Activated naive CD4-positive, alpha-beta T cell (primary cell): ENCODE measurements at places on chromosomes 3 and 15.

DNA sequence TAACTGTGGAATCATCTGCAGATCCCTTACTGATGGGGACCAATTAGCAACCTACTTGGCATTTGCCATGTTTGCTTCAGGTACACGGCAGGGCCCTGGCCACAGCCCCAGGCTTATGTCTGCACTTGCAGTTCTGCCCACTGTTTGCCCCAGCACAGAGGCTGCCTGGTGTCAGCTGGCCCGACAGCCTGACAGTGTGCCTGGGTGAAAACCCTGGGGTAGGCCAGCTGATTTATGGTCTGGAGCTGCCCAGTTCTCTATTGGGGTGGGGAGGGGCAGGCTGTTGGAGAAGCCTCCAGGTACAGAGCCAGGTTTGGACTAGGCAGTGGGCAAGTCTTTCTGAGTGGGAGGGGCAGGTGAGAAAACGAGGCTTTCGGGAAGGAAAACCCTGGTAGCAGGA lies 11.2 kb upstream of the TGM5 start:
- no peak for DNase-seq

DNA sequence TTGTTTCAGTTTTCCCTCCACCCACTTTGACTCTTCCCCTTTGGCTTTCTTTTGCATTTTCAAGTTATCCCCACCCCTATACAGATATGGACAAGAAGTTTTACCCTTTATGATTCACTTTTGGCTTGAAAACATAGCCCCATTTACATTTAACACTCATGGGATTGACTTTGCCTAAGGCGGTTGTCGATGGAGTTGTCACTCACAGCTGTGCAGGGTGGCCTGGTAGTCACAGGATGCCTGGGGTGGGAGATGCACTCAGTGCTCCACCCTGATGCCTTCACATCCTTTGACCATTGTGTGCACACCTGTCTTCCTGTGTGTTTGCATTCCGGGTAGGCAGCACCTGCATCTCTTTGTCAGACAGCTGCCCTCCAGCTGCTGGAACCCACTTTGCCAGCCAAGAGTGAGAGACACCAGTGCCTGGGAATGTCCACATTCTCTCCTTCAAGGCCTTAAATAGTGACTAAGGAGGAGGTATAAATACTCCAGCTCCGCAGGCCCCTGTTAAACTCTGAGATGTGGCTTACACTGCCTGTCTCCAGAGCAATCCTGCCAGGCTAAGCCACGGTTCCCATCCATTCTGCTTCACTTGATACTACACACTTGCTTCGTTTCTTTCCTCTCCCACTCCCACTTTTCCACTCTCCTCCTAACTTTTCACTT lies 191.5 kb upstream of the SLC24A5 start:
- no peak for DNase-seq

DNA sequence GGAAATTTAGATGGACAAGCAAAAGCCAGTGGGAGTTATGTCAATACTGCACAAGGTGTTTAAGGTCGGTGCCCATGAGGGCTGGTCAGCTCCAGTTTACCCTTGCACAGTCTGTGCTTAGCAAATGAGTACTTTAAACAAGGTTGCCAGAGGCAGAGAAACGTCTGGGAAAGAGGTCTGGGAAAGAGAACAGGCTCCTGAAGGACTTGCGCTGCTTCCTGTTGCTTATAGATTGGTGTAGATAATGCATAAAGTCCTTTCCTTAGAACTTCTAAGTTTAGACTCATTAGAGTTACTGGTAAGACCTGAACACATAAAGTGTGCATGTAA lies 162.6 kb upstream of the P2RY1 start:
- DNase-seq: no peak

GRCh38 chr3:77571971-77572715 lies 532.2 kb downstream of the ROBO2 start:
- no peak for DNase-seq

DNA sequence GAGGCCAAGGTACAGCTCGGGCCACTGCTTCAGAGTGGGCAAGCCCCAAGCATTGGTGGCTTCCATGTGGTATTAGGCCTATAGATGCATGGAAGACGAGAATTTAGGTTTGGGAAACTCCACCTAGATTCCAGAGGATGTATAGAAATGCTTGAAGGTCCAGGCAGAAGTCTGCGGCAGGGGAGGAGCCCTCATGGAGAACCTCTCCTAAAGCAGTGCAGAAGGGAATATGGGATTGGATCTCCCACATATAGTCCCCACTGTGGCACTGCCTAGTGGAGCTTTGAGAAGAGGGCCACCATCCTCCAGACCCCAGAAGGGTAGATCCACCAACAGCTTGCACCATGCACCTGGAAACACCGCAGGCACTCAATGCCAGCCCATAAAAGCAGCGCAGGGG lies 48.1 kb upstream of the XXYLT1 start:
- no peak for DNase-seq

DNA sequence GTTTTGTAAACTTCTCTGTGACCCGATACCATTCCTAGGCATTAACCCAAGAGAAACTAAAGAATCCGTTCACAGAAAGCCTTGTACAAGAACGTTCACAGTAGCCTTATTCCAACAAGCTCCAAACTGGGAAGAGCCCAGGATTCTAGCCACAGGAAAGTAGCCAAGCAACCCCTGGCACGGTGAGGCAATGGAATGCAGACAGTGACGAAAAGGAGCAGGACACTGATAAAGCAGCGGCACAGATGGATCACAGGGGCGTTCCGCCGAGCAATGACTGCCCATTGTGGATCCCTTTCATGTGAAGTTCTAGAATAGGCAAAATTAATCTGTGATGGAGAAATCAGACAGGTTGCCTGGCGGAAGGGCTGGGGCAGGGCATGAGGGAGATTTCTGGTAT lies 198.7 kb upstream of the CHRNA7 start:
- DNase-seq: no peak

DNA sequence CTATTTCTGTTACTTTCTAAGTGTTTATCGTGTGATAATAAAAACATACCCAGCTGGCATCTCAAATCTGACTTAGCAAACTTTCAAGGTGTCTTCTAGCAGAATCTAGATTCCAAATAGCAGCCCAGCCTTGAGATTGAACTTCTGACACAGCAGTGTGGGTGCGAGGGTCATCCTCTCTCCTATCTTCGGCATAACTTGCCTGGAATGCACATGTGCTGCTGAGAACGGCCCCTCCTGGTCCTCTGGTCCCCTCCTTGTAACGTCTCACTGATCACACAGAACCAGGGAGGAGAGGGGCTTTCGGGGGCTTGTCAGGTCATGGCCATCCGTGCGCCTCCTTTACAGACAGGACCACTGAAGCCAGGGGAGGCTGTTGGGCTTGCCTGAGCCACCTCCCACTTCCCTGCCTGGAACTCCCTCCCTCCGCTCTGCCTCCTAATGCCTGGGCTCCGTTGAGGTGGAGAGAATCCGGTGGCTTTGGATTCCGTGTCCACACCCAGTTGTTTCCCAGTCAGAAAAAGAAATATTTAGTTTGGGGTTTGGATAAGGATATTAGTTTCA lies 344.4 kb upstream of the C2CD4B start:
- DNase-seq: no peak

GRCh38 chr15:59170295-59171066 lies 36.2 kb upstream of the LDHAL6B start:
- DNase-seq: no peak

DNA sequence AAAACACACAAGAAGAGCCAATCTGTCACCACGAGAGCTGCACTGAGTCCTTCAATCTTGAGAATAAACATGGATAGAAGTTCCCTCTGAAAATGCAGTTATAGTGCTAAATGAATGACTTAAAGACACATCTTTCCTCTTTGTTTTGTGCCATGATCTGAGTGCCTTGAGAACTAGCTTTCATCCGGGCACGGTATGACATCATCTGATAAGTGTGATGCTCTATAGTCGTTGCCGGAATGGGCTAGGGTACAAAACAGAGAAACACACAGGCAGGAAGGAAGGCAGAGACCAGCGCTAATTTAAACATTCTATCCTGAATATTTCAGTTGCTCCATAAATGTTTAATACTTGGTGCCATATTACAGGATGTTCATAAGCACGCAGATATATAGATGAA lies 146.5 kb downstream of the TNIK start:
- no peak for DNase-seq

- DNase-seq: no peak
Measured at GRCh38 chr3:178318340-178318739, 217.9 kb upstream of the KCNMB2 start.

GRCh38 chr15:54644796-54645195 lies 551.9 kb downstream of the RSL24D1 start:
- DNase-seq: no peak

DNA sequence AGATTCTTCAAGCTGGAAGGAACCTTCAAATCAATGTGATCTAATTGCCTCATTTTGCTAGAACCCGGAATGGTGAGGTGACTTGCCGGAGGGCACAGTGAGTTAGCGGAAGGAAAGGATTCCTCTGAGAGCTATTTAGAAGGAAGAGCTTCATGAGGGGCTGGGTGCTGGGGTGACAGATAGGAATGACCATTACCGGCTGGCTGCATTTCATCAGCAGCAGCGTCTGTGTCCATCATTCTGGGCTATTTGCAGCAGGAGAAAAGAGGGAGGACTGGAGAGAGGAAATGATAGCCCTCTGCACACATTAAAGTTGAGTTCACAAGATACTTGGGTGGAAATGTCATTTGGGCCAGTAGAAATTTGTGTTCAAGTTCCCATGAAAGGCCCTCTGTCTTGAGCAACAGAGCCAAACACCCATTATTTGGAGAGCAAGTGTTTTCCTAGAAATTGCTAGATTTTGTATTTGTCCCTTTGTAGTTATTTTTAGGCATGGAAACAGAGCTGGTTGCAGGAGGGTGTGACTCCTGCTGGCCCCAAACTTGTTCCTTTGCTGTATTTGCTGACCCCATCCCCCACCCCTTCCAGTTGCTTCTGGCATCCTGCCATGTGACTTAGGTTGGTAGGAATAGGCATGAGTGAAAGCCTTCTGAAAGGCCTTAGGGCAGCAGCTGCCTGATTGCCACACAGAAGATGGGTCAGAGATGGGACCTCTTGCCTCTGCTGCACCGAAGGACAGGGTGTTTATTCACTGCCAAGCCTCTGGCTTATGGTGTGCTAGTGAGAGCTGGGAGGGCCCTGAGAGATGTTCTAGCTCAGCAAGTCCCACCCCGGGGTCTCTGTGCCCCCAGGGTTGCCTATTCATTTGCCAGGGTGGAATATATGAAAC lies 87.5 kb upstream of the PLXNA1 start:
- no peak for DNase-seq

DNA sequence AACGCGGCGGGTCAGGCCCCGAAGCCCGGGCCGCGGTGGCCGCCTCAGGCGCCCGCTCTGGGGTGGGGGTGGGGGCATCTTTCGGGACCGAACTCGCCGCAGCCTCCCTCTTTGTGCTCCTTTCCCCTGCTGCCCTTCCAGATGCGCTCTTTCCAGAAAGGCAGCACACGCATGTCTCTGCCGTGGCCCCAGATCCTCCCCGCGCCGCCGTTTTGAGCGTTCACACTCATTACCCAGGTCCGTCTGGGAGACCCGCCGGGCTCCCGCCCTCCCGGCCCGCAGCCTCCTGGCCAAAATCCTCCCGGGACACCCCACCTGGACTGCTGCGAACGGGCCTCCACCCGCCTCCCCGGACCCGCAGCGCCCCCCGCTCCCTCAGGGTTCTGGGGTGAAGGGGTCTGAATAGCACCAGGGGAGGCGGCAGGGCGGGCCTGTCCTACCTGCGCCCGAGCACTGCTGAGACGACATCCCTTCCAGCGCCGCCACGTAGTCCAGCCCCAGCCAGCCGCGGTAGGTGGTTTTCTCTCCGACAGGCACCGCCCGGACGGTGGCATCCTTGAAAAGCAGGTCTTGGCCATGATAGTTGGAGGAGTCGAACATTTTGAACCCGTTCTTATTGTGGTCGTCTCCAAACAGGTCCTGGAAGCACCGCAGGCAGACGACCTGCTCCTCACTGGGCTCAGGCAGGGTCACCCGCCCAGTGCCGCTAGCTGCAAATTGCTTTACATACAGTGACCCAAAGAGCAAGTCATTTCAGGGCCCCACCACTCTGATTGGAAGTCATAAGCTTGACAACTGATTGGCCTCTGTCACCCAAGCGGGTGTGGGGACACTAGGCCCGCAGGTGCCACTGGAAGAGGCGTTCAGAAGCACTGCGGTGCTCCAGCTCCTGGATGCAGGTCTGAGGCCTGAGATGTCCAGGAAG lies 25.9 kb downstream of the MELTF start:
- DNase-seq: no peak

DNA sequence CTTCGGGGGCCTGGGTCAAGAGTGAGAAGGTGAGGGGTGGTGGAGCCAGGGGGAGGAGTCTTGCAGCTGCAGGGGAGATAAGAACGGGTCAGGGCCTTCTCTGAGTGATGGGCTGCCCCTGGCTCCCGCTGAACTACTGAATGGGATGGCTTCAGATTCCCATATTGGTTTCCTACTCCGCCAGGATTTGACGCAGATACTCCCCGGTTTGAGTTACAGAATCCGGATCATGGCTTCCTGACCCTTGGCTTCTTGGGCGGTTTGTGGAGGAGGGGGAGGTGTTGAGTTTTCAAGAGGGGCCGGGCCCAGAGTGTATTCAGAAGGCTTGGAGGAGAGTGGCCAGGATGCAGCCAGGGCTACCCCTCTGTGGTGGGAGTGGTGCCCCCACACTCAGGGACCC lies 119.9 kb upstream of the ATP2B2 start:
- no peak for DNase-seq

DNA sequence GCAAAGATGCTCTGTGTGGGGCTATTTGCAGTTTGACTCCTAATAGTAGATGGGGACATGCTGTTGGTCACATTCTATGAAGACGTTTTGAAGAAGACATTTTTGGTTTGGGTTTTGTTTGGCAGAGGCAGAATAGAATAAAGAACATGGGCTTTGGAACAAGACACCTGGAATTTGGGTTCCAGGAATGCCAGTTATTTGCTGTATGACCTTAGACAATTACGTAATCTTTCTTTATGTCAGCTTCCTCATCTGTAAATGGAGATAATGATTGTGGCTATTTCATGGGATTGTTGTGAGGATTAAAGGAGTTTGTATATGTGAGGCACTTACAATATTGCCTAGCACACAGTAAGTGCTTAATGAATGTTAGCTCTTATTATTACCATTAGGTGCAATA lies 91.6 kb downstream of the MESD start:
- no peak for DNase-seq

- no peak for DNase-seq
Measured at GRCh38 chr3:65953301-65953812, 85.4 kb downstream of the MAGI1 start.
